Right ventricle myocardium inferior (tissue), 1 donor: ENCODE measurements at places on chromosomes 2 and 18. TPM values are rescaled to one million over a fixed set of nuclear protein-coding genes. Genes with fewer than 3 reads are reported as not detected.

ANKRD62 gene
- total RNA-seq = not detected

EN1 gene
- not detected for total RNA-seq

DLX1 gene
- not detected for total RNA-seq

POTEC gene
- not detected for total RNA-seq

ZNF24 gene
- 50.2 TPM for total RNA-seq

SLC39A10 gene
- 7.1 TPM for total RNA-seq

CTIF gene
- total RNA-seq = 74.0 TPM

RNF125 gene
- total RNA-seq = 5.6 TPM

RUFY4 gene
- not detected for total RNA-seq
